ENCODE measurements at places on chromosomes 7 and 10. TPM values are rescaled to one million over a fixed set of nuclear protein-coding genes. Genes with fewer than 3 reads are reported as not detected.

GRCh38 chr7:70193514-70193913, 595.2 kb downstream of the AUTS2 start:
- DNase-seq: no peak

DNA sequence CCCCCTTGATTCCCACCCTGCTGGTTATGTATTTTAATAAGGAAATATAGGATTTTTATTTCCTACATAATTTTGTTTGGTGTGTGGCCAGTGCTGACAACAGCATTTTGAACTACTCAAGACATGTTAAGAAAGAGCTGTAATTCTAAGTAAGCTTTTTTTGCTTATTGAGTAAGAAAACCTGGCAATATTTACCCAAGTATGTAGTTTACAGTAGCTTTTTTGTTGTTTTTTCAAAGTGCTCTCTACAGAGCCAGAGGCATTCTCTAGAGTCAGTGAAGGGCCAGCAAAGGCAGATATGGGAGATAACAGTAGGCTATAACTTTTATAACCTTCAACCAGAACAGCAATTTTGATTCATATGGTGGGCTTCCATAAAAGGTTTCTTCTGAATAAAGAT, 63.2 kb upstream of the TMEM168 start:
- no peak for DNase-seq

DNA sequence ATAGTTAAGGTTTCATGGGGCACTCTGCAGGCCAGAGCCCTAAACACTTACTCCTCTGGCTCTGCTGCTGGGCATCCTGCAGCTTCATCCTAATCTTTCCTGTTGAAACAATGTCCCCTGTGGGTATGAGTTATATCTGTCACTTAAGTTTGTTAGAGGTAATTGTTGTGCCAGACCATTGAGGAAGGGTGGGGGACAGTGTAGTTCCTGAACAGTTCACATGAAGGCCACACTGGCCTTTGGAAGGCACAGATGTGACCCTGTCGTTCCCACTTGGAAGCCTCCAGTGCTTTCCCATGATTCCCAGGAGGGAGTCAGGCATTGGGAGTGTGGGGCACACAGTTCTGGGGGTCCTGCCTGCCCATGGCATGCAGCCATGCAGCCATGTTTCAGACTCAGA, 65.3 kb downstream of the WDFY4 start:
- no peak for DNase-seq

DNA sequence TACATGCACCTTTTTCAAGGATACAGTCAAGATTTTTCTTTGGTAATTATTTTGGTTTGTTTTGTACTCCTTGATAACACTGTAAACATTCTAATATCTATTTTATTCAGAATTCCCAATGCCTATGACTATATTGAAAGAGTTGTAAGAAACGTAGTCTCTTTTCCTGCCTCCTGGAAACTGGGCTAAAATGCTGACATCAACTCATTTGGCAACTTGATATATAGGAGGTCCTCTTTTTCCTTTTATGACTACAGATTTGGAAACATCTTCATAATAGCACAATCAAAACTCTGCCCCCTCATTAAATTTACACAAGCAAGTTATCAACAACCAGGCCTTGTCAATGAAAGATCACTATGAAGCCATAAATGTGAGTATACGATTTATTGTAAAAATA, 422.3 kb upstream of the PCDH15 start:
- no peak for DNase-seq

DNA sequence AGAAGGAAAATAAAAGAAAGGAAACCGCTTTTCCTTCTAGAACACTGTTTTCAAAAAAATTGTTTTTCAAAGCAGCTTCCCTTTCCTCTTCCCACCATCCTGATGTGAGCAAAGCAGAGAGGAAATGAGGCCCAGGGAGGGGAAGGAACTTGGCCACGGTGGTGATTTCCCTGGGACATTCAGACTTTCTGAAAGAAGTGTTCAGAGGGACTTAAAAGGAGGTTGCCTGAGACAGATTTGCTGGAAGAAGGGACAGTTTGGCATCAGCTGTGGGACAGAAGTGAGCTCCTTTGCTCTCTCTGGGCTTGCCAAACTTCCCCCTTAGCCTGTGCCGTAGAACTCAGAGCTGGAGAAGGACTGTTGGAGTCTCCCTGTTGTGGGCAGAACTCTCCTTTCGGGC, 30.3 kb downstream of the ADCYAP1R1 start:
- DNase-seq: peak; percentile 3

GRCh38 chr7:73844848-73845460, 2.6 kb upstream of the METTL27 start:
- no peak for DNase-seq

GRCh38 chr7:82677493-82677892, 233.9 kb upstream of the CACNA2D1 start:
- DNase-seq: no peak

DNA sequence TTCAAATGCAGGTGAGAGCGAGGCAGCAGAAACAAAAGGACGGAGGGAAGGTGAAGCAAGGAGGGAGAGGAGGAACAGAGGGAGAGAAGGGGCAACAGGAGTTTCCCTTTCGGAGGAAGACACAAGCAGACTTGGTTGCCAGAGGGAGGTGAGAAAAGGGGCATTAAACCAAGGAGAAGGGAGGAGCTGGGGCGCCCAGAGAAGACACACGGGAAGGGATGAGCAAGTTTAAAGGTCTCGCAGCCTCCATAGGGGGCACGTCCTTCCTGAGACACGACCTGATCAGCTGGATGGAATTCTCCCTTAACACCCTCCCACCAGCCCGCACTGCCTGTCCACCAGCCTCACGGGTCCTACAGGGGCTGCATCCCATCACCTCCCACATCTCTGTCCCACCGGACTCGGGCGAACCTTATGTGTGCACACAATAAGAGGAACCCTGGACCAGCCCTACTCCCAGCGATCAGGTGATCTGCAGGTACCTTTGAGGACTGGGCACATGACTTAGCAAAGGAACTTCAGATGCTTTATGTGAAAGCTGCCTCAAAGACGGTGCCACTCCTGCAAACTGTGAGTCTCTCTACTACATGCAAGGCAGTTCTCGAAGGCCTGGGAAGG, 251.2 kb downstream of the TNS3 start:
- no peak for DNase-seq

DNA sequence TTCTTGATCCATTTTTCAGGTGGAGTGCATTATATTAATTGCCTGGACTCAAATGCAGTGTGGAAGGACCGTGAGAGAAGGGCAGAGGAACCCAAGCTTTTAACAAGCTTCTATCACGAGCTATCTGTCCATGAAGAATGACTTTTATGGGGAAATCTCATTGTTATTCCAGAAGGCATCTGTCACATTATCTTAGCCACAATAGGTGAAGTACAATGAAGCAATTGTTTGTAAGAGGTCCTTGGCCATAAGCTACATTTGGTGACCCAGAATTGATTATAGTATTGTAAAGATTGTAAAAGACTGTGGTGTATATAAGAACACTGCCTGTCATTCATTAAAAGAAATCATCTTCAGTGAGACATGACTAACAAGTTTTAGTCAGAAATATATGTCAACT, 58.6 kb upstream of the RELN start:
- no peak for DNase-seq

Gene ZNF32
- 18.0 TPM for total RNA-seq

Gene CAV1
- total RNA-seq: 13.1 TPM

Gene MKLN1
- total RNA-seq: 14.5 TPM

Gene SRI
- total RNA-seq: 38.4 TPM
